ENCODE measurements at places on chromosomes 16 and 17.

- DNase-seq: no peak
Observed at GRCh38 chr16:88712362-88712979, 6.2 kb downstream of the CTU2 start.

- no peak for DNase-seq
Observed at GRCh38 chr17:4155980-4156620, 13.1 kb downstream of the CYB5D2 start.

DNA sequence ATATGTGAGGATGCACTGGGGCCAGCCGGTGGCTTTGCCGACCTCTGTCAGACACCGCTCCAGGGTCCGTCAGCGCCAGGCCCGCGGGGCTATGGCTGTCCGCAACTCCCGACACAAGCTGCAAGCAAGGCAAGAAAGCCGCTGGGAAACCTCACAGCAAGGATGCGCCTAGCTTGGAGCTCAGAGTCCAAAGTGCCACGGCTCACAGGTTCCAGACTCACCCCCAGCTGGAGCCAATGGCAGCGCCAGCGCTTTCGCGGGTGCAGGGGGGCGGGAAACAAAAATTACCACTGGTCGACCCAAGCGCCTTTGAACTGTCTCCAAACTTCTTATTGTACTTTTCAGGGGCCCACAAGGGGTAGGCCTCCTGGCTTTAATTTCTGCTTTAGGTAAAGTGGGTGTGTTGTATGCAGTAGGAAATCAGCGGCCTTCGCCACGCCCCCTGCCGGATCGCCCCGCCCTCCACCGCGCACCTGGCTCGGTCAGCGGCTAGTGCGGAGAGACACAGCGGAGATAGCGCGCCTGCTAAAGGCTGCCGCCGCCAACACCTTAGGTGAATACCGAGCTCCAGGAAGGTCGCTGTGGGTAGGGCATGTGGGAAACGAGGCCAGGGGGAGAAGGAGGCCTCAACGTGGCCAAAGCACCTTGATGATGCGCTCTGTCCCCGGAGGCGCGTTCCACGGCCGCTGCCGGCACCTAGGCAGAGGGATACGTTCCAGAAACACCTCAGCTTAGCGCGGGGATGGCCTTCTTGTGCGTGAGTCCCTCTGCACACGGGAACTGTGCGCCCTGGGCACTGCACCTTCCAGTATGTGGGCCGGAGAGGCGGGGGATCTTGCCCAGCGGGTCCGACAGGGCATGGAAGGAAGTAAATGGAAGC, 61.0 kb upstream of the RBL2 start:
- no peak for DNase-seq

DNA sequence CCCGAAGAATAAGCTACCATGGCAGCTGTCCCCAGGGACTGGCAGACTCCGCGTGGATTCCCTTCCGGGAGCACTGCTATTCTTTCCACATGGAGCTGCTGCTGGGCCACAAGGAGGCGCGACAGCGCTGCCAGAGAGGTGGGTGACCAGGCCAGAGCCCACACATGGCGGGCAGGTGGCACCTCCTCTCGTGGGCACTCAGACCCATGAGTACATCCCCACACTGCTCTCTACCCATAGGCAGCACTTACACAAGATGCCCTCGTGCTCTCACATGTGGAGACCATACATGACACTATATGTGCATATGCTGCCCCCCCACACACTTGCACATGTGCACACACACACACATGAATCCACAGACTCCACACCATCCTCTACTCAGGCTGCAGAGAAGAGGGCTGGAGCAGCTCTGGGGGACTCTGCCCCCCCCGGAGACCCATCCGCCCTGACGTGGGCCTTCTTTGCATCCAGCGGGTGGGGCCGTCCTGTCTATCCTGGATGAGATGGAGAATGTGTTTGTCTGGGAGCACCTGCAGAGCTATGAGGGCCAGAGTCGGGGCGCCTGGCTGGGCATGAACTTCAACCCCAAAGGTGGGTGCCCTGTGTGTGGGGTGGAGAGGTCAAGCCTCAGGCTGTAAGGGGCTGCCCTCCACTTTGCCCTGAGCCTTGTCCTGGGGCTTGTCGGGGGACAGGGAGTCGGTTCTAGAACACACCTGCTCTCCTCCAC, 62.9 kb downstream of the MRC2 start:
- DNase-seq: no peak

- DNase-seq: no peak
Observed at GRCh38 chr16:21120976-21121520, 29.6 kb downstream of the DNAH3 start.

- DNase-seq: no peak
Observed at GRCh38 chr17:35189291-35189690, 4.9 kb downstream of the SLC35G3 start.

GRCh38 chr16:18931756-18932155, 5.5 kb upstream of the SMG1 start:
- DNase-seq: no peak

DNA sequence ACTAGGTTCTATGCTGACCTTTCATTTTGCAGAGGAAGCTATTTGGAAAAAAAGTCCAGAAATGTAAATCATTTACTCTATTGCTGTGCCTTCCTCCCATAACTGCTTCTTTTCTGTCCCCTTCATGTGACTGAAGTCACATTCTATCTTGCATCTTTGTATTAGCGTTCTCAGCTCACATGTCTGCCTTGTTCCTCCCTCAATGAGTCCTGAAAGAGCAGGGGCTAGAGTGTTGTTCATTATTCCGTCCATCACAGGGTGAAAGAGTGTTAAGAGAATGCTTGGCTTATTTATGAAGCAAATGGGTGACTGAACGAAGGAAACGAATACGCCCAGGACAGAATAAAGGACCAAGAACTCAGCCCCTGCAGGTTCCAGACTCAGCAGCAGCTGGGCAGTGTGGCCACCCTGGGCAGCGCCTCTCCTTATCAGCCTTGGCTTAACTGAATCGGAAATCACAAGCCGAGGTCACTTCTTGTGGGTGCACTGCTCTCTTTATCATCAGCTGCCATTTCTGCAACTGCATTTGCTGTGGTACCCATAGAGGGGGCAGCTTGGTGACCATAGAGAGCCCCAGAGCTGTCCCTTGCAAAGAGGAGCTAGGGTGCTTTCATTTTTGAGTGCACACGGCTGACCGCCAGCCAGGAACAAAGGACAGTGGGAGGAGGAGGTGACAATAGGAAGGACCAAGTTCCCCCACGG, 1.8 kb upstream of the PIK3R6 start:
- no peak for DNase-seq

- no peak for DNase-seq
Observed at GRCh38 chr17:5942687-5943086, 127.5 kb upstream of the WSCD1 start.

- DNase-seq: no peak
Observed at GRCh38 chr16:496097-496886, 31.2 kb upstream of the CAPN15 start.
